ENCODE measurements at places on chromosomes 3 and 15.

DNA sequence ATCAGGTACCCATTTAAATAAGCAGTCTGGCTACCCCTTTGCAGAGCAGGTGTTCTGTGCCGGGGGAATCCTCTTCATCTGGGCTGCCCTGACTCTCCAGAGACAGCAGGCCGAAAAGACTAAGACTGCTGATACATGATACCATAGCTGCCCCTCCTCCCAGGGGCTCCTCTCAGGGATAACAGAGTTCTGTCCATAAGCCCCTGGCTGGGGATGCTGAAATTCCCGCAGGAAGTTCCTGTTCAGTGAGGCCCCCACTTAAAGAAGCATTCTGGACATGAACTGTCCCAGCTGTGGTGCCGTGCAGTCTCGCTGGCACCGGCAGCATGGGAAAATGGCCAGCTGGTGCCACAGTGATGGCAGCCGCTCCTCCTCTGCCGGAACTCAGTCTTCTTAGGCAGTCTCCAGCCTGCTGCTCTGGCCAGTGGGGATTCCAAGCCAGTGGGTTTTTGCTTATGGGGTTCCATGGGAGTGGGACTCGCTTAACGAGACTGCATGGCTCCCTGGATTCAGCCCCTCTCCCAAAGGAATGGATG, 1026.2 kb downstream of the NAALADL2 start:
- no peak for DNase-seq

DNA sequence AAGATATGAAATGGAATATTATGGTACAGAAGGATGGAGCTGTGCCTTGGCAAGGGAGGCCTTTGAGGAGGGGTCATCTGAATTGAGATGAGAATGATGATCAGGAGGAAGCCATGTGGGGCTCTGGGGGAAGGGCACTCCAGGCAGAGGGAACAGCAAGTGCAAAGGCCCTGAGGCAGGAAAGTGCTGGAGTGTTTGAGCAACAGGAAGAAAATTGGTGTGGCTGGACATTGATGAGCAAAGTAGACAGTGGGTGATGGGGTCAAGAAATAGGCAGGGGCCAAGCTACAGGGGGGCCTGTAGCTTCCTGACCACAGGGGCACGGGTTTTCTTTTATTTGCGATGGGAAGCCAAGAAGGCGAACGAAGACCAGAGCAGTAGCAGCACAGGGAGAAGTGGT, 3.3 kb upstream of the GP9 start:
- no peak for DNase-seq

- DNase-seq = no peak
Measured at GRCh38 chr3:179957264-179957845, 79.4 kb downstream of the PEX5L start.

DNA sequence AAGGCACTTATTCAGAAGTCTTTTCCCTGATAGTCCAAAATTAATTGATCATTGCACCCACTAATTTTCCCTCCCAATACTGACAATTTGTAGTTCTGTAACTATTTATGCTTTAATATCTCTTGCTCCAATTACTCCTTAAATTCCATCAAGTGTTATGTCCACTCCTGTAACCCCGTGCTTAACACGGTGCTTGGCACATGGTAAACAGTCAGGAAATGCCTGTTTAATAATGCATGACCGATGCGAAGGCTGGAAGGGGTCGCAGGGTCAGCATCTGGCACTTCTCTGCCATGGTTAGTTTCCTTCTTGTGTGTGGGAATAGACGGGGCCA, 553 bp upstream of the SEC22A start:
- no peak for DNase-seq

DNA sequence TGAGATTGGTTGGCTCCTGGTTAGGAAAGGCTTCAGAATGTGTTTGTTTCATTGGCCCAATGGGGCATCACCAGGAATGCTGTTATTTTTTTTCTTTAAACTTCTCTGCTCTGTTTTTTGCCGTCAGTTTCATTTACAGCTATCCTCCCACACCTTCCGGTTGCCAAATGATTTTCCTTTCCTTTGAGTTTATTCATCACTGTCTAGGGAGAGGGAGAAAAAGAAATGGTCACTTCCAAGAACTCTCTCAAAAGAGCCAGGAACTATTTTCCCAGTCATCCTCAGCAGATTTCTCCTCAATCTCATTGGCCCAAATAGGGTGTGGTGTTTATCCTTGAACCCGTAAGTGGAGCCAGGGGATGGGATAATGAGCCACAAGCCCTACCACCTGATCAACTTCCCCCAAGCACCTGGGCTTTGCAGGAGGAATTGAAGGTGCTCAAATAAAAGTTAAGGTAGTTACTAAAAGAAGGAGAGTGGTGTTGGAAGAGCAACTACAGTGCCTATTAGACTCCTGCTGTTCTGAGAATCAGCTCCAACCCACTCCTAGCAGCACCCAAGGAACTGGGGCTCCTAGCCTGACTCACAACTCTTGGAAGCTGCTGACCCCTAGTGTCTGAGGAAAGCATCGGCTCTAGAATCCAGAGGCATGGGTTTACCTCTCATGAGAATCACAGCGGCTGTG, 183.8 kb upstream of the IL12A start:
- no peak for DNase-seq

DNA sequence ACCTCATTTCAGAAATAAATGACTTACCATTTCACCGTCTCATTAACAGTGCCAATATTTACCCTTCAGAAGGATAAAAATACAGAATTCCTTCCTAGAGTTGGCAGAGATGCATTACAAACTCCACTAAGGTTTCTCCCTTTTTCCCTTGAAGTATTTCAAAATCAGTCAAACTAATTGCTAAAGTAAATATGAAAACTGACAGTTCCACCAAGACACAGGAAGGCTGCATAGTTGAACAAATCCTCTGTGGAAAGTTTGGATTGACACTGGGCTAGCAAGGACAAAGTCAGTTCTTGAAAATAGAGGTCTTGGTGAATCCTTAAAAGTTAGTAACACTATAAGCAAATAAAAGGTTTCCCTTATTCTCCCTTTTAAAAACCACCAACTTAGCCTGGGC, 34.5 kb downstream of the DCP1A start:
- no peak for DNase-seq

GRCh38 chr3:129593230-129593594, 13.3 kb downstream of the PLXND1 start:
- no peak for DNase-seq

GRCh38 chr15:78329625-78330024, 10.5 kb upstream of the CRABP1 start:
- no peak for DNase-seq

GRCh38 chr3:38582316-38582715, 67.2 kb downstream of the SCN5A start:
- DNase-seq = no peak

- no peak for DNase-seq
Measured at GRCh38 chr3:190024912-190025311, 95.8 kb downstream of the P3H2 start.
